ENCODE measurements at places on chromosomes 11 and 22. TPM values are rescaled to one million over a fixed set of nuclear protein-coding genes. Genes with fewer than 3 reads are reported as not detected.
A peak's percentile ranks its signal among the peaks of the same experiment; 100 is the strongest.

- H3K36me3 ChIP-seq = peaks cover 78% of the 10 kb centered on the region
- H3K4me3 ChIP-seq = no peak overlapping the region
Observed at GRCh38 chr11:16790486-16791190, 52.2 kb downstream of the C11orf58 start.

DNA sequence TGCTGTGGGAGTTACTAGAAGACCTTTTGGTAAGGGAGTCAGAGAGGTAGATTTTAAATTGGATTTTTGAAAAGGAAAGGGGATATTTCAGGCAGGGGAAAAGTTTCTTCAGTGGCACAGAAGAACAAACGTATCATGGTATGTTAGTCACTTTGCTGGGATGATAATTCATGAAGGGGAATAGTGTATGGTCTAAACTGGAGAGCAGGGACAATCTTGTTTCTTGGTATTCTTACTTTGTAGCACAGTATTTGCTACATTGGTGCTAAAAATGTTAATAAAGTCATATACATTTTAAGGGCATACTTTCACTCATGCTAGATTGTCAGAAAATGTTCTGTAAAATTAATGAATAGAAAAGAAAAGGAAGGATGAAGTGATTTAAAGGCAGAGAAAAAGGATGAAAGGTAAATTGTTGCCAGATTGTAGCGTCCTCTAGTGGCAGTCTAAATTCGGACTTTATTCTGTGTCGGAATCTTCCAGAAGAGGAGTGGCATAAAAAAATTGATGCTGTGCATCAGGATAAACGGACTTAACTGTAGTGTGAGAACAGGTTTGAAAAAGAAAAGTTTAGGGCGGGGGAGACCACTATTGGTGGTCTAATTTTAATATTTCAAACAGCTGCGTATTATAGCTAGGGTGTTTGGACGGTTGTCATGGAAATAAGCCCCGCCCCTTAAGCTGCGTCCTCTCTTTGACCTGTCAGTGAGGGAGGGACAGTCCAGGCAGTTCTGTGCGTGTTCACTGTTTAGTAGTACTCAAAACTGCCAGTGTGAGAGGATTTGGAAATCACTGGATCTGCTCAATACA is at the start of gene BCO2:
BCO2 (plus strand) TSS at position 724 of the 810 bp plus-strand sequence. CDS start 90 bp downstream, outside the sequence.
- peak within 1 kb of the TSS; percentile 89 for H3K27ac ChIP-seq
- peaks cover 23% of the 10 kb centered on the region for H3K4me1 ChIP-seq
- DNase-seq = peak; percentile 78

The TSPAN32 gene
- total RNA-seq = not detected

The OR51B5 gene
- not detected for total RNA-seq

DNA sequence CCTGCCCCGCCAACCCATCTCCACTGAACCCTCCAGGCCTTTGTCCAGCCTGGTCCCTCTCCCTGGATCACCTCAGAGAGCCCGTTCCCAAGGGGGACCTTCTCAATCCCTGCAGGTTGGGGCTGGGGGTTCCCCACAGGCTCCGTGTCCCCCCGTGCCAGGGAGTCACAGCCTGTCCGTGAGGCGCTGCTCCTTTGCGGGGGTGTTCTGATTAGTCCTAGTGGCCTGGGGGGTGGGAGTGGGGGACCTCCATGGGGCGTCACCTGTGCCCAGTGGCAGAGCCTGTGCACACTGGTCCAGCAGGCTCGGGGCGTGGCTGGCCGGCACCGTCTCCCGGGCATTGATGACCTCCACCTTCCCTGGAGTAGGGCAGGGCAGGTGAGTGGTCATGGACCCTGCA is 11.6 kb downstream of the GGT5 start:
- H3K27ac ChIP-seq = no peak overlapping the region
- H3K36me3 ChIP-seq = no peaks in the 10 kb centered on the region
- H3K27me3 ChIP-seq = no peaks in the 10 kb centered on the region
- H3K4me3 ChIP-seq = no peak overlapping the region
- DNase-seq = no peak

GRCh38 chr11:65536412-65537295 is 11.8 kb downstream of the SCYL1 start:
- H3K4me3 ChIP-seq = no peak overlapping the region
- H3K4me1 ChIP-seq = peaks cover 1% of the 10 kb centered on the region
- H3K27me3 ChIP-seq = no peaks in the 10 kb centered on the region
- H3K27ac ChIP-seq = no peak overlapping the region
- no peak for DNase-seq

The KCNK7 gene
- total RNA-seq = 1.2 TPM

DNA sequence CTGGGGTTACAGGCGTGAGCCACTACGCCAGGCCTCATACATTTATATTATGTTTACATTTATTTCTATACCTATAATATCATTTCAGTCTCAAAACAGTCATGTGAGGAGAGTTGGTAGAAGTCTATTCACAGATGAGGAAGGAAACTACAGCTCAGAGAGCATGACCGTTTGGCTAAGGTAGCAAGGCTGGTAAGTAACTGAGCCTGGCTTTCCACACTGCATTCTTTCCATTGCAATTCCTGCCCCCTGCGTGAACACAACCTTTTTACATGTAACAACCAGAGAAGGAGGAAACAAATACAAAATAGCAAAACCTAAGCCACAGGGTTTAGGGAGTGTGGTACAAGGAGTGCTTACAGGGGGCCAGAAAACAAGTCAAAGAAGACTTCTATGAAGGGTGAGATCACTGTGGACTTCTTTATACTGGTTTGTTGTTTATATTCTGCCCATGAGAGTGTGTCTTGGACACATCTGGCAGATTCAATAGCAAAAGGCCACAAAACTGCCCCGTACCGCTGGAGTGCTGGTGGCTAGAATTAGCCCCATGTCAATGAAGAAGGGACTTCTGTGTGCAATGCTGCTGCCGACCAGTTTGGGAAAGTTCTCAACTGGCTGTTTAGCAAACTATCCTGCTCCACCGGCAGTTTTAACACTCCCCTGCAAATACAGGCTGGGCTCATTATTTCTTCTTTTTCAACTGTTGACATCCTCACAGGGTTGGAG is 19.0 kb downstream of the MICAL3 start:
- peaks cover 17% of the 10 kb centered on the region for H3K36me3 ChIP-seq
- DNase-seq = no peak
- no peaks in the 10 kb centered on the region for H3K27me3 ChIP-seq

- H3K27ac ChIP-seq = no peak overlapping the region
- H3K4me3 ChIP-seq = no peak overlapping the region
- peaks cover 6% of the 10 kb centered on the region for H3K36me3 ChIP-seq
- peaks cover 9% of the 10 kb centered on the region for H3K4me1 ChIP-seq
Observed at GRCh38 chr22:39362932-39363331, 13.1 kb downstream of the SYNGR1 start.

The CHRM1 gene
- total RNA-seq = not detected

GRCh38 chr11:95341221-95341620 is 110.2 kb upstream of the SESN3 start:
- H3K4me3 ChIP-seq = no peak overlapping the region
- H3K27me3 ChIP-seq = no peaks in the 10 kb centered on the region
- H3K4me1 ChIP-seq = no peaks in the 10 kb centered on the region
- no peak overlapping the region for H3K27ac ChIP-seq

GRCh38 chr11:66263785-66264184 is 4.7 kb upstream of the RAB1B start:
- H3K4me1 ChIP-seq = peaks cover 16% of the 10 kb centered on the region
- no peak overlapping the region for H3K4me3 ChIP-seq
- no peak overlapping the region for H3K27ac ChIP-seq
- peaks cover 70% of the 10 kb centered on the region for H3K36me3 ChIP-seq

- H3K36me3 ChIP-seq = no peaks in the 10 kb centered on the region
- H3K27ac ChIP-seq = no peak overlapping the region
- H3K4me1 ChIP-seq = peaks cover 6% of the 10 kb centered on the region
- no peak overlapping the region for H3K4me3 ChIP-seq
Observed at GRCh38 chr11:94653561-94653960, 86.4 kb downstream of the PIWIL4 start.

DNA sequence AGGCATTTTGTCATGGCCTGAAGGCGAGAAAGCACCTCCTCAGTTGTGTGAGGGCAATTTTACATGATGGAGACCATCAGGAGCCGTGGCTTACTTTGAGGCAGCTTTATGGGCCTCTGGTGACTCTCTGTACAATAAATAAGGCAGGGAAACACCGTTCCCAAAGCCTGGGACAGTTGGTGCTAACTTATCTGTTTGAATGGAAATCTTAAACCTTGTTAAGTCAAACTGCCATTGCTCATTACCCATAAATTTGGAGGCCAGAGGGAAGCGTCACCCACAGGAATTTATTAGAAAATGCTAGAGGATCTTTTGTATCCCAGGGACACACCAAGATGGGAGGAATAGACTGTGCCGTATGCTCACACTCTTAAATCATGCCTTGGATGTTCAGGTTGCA is 1156.9 kb downstream of the BRD1 start:
- no peaks in the 10 kb centered on the region for H3K27me3 ChIP-seq
- H3K27ac ChIP-seq = no peak overlapping the region
- H3K4me1 ChIP-seq = no peaks in the 10 kb centered on the region
- H3K4me3 ChIP-seq = no peak overlapping the region
- no peaks in the 10 kb centered on the region for H3K36me3 ChIP-seq
- DNase-seq = no peak

DNA sequence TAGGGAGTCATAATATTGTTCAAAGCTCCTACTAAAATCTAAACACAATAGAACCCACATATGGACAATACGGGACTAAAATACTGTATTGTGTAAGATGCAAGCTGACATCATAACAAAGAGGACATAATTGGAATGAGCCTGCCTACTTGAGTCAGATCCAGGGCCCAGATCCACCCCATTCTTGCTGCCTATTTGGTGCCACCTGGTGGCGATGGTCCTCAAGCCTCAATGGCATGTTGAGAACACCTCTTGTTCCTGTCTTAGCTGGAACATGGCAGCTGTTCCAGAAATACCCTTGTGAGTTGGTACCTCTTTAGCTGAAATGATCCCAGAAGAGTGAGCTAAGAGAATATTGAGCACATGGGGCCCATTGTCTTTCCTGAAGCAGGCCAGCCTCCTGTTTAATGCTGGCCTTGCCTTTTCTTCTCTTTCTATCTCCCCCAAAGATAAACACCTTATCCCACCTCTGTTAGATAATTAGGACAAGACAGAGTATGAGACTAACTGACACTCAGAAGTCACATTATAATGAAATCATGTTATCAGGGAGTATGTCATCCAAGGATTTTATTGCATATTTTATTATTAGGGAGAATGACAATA is 680.9 kb upstream of the ANO5 start:
- no peaks in the 10 kb centered on the region for H3K4me1 ChIP-seq
- H3K36me3 ChIP-seq = no peaks in the 10 kb centered on the region
- H3K27me3 ChIP-seq = no peaks in the 10 kb centered on the region
- peak; percentile 83 for DNase-seq
- H3K4me3 ChIP-seq = no peak overlapping the region

All from Calu3 (cell line).